ENCODE measurements at places on chromosomes 11 and 22.

DNA sequence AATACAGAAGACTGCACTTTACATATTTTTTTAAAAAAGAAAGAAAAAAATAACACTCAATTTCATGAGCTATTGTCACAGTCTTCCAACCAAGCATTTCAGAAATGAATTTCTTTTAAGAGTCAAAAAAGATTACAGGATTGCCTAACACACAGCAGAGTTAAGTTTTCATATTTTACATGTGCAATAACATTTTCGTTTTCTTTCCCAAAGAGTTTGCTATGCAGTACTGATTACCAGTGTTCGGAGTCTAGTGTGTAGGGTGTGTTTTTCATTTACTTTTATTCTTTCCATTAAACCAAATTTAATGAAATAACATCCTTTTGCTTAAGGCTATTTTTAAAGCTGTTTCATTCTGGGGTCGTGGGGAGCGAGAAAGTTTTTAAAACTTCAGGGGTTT is 53.2 kb downstream of the MN1 start:
- no peak for DNase-seq

- DNase-seq: peak; percentile 51
Measured at GRCh38 chr11:35419184-35419829, at the start of gene SLC1A2. Gene SLC1A2, minus strand, starts transcription at chr11:35419558. Its CDS starts 592 bp downstream, at chr11:35418966.

- DNase-seq: no peak
Measured at GRCh38 chr11:71472941-71473792, 20.2 kb downstream of the NADSYN1 start.

DNA sequence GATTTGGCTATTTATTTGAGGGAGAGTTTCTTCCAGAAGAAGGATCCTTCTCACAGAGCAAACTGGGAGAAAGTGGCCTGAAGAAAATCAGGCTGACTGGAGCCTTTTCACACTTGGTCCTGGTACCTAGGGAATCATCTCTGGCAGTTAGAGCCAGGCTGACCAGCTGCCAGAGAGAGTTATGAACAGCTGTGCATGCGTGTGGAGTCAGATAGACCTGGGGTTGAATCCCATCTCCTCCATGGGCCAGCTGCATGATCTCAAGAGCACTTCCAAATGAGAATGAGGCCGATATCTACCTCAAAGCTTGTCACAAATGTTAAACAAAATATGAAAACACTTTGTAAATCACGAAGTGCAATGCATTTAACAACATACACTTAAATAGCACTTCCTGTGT is 390.0 kb downstream of the TENM4 start:
- no peak for DNase-seq

DNA sequence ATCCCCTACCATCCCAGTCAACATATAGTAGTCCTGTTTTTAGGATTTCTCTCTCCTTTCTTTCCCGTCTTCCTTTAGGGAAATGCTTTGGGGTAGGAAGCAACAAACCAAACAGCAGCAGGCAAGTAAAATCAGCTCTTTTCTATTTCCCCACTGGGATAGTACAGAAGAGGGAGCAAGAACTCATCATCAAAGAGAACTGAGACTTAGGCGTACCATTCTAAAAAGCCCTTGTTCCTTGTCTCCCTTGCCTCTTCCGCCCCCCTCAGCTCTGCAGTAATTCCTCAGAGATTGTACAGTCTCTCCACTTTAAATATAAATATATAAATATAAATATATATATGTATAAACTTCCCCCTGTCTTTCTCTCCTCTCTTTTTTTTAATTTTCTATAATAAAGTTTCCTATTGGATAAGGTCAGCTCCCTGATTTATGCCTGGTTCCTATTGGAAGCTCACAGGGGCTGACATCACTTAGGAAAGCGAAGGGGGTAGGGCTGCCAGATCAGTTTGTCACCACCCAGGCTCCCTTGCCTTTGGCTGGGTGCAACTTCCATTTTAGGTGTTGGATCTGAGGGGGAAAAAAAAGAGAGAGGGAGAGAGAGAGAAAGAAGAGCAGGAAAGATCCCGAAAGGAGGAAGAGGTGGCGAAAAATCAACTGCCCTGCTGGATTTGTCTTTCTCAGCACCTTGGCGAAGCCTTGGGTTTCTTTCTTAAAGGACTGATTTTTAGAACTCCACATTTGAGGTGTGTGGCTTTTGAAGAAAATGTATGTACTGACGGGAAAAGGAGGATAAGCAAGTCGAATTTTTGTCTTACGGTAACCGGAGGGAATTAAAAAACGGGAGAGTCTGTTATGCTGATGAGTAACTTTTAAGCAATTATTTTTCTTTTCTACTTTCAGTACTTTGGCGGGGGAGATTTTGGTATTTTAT is at the start of gene CTNND1:
Gene CTNND1 (plus strand): TSS at position 502 of the 934 bp plus-strand sequence. CDS start 29,677 bp downstream, outside the sequence.
- DNase-seq: peak; percentile 84

DNA sequence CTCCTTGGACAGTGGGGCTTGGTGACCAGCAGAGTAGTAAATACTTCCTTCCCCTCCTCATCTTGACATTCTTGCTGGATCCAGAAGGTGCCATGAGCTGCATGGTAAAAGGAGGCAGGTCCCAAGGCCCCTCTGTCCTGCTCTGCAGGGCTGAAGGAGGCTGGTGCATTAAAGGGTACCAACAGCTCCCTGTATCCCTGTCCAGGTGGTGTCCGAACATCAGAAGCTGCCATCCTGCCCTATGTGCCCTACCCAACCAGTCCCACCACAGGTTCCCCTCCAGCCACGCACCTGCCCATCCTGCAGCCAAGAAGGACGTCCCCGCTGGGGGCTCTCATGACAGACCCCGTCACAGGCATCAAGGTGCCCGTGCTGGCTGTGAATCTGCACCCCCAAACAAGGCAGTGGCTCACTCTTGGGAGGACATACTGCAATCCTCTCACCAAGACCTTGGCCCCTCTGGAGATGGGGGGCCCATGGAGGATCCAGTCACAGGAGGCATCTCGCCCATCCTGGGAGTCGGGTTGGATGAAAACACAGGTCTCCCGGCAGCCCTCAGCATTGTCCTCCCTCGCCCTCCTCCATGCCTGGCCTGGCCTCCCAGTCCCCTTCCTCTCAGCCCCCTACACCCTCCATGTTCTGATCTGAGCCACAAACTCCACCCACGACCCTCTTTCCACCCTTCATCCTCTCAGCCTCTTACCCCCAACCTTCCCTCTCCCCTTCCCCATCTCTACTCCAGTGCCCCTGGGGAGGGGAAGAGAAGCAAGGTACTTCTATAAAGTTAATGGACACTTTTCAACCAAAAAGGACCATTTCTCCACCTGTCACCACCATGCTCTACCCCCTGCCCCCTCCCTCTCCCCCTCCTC is 55.1 kb downstream of the BTG4 start:
- no peak for DNase-seq
